ENCODE measurements at places on chromosomes 3 and 15.

GRCh38 chr3:49626101-49626581 is 48.0 kb upstream of the APEH start:
- peak; percentile 7 for DNase-seq

DNA sequence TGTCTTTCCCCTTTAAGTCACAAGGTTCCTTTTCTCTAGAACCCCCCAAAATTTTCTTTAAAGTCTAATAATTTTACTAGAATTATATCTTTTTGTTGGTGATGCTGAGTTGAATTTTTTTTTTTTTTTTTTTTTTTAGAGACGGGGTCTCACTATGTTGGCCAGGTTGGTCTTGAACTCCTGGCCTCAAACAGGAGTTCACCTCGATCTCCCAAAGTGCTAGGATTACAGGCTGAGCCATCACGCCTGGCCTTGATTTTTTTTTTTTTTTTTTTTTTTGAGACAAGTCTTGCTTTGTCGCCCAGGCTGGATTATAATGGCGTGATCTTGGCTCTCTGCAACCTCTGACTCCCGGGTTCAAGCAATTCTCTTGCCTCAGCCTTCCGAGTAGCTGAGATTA is 12.2 kb downstream of the SEC13 start:
- no peak for DNase-seq

GRCh38 chr3:64318668-64319271 is 93.5 kb upstream of the PRICKLE2 start:
- DNase-seq: no peak

GRCh38 chr3:104514371-104514770 is 852.3 kb upstream of the ALCAM start:
- no peak for DNase-seq

GRCh38 chr15:90401495-90401894 is 13.5 kb downstream of the IQGAP1 start:
- DNase-seq: no peak

GRCh38 chr3:71166339-71167240 is 416.9 kb downstream of the FOXP1 start:
- DNase-seq: no peak

- DNase-seq: no peak
Measured at GRCh38 chr15:77482570-77482969, 61.9 kb downstream of the HMG20A start.

DNA sequence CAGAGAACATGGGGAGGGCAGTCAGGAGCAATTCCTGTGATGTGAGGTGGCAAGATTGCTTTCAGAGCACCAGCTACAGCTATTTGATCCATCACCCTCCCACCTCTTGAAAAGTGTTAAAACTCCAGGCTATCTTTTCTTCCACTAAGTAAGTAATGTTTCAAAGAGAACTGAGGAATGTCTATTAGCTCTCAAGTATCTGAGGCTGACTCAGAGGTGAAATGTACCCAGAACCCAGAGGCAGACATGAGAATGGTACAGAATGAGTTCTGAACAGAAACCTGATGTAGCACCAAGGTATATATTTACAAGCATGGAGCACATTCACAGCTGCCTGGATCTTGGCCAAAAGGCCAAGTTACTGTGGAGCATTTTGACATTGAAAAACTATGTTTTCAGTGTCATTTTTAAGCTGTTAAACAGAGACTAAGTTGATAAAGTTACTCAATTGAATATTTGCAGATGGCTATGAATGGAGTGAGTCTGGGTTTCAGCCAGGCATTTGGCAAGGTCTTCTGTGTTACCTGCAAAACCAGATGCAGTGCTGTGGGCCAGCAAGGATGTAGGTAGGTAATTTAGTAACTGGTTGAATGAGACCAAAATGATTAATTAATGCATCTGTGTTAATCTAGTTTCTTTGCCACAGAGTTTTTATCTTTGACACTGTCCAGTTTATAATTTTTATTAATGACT is 227.7 kb upstream of the CD96 start:
- DNase-seq: no peak

- DNase-seq: no peak
Measured at GRCh38 chr3:188431040-188431439, 277.1 kb downstream of the LPP start.

DNA sequence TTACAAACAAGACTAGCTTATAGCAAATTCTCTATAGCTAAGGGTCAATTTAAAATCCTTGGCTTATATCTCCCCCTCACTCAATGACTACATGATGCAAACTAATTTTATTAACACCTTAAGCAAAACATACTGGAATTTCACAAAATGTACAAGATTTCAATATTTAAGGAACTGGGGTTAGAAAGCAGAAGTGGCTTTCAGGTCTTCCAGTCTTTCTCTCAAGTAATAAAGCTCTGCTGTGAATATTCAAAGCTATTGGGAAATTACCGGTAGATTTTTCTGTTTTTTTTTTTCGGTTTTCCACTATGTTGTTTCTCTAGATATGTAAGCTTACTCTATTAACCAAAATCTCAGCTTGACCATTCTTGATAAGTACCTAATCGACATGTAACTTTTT is 3.9 kb downstream of the EPM2AIP1 start:
- DNase-seq: no peak

DNA sequence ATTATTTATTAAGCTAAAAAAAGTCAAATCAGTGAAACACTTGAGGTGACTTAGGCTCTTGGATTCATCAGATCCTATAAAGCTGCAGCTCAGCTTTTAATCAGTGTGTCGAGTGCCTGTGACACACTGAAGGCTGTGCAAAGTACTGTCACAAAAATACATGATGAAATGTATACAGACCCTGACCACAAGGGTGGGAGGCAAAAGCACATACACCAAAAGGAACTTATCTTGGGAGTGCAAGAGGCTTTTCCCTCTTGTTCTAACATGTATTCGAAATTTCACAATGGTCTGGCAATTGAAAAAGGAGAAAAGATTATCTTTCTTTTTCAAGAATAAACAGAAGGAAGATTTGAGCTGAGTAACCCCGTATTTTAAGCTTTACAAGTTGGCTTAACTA is 35.9 kb downstream of the VGLL4 start:
- no peak for DNase-seq

DNA sequence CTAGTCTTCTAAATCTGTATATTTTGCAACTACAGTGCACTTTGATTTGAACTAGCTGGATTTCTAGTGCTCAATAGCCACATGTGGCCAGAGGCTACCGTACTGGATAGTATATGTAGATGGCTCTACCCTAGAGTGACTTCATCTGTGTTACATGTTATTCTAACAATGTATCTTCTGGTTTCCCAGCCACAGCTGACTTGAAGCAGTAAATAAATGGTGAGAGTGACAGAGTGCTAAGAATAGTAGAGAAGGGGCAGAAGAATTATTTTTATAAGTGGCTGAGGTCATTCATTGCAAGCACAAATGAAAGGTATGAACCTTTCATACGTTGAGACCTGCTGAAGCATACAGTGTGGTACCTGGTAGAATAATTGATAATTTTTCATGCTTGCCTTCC is 30.9 kb downstream of the KAT2B start:
- no peak for DNase-seq

GRCh38 chr3:30349507-30349906 is 256.9 kb upstream of the TGFBR2 start:
- DNase-seq: no peak

DNA sequence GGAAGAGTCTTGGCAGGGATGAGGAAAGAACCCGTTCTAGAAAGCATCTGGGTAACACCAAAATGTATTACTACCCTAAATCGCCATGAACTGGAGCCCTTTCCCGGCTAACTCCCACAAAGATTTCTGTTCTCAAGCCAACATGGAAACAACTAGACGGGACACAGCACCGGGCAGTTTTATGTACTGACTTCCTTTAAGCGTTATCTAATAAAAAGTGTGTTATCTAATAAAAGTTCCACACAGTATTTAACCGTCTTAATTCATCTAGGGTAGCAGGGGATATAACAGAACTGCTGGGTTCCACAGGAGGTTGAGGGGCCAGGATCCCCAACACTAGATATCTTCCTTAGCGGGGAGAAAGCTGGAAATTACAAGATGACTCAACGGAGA is 347 bp upstream of the C3orf62 start:
- DNase-seq: no peak

GRCh38 chr3:170765419-170766078 is 104.4 kb downstream of the RPL22L1 start:
- no peak for DNase-seq

DNA sequence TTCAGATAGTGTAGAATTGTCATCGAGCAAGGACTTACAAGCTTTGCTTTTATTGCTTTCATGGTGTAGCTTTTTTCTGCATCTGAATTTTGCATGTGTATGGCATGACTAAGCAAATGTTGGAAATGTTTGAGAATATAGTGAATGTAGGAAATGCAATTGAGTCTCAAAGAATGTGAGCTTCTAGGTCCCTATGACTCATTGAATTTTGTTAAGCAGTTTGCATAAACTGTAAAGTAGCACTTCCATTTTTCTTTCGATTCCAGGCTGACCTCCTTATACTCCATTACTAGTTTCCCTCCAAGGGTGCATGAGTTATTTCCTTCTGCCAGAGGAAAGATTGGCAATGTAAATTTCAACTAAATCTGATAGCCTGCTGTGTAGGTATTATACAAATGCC is 619.2 kb downstream of the DIPK2A start:
- DNase-seq: no peak

- peak; percentile 19 for DNase-seq
Measured at GRCh38 chr3:13548696-13549622, at the start of gene FBLN2. FBLN2 (plus strand) TSS chr3:13549125; CDS start chr3:13570356, 21,231 bp downstream.

DNA sequence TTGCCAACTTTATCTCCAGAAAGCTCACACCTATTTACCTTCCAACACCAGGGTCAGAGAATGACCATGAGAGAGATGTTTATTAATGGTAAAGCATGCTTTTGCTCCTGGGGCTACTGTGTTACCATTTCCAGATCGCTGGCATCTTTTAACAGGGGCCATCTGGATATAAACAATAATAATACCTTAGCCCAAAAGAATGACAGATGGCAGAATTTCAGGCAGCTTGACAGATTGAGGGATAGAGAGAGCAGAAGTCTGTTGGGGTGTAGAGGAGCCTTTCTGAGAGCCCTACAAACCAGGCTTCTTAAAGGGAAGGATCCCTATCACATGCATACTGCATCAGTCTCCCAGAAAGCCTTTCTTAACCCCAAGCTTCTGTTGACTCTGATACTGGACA is 17.7 kb downstream of the RBP1 start:
- no peak for DNase-seq

- no peak for DNase-seq
Measured at GRCh38 chr15:33138000-33138399, 56.5 kb downstream of the FMN1 start.

- peak; percentile 77 for DNase-seq
Measured at GRCh38 chr3:113051302-113051711, 60.5 kb downstream of the GTPBP8 start.

DNA sequence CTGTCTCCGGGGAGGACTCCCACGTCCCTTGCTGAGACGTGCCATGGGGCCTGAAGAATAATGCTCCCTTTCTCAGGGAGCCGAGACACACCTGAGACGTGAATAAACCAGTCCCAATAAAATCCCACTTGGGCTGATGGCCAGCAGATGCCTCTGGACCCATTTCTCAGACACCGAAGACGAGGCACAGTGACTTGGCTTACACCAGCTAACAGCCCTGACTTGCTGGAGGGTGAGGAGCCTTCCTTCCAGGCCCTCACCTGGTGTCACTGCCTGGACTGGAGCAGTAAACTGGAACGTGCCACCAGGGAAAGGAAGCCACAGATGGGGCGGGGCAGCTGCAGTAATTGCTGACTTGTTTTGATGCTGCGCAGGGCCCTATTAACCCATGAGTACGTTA is 189.7 kb downstream of the PDZRN3 start:
- DNase-seq: no peak

- DNase-seq: no peak
Measured at GRCh38 chr15:82228750-82229149, 33.8 kb downstream of the EFL1 start.

DNA sequence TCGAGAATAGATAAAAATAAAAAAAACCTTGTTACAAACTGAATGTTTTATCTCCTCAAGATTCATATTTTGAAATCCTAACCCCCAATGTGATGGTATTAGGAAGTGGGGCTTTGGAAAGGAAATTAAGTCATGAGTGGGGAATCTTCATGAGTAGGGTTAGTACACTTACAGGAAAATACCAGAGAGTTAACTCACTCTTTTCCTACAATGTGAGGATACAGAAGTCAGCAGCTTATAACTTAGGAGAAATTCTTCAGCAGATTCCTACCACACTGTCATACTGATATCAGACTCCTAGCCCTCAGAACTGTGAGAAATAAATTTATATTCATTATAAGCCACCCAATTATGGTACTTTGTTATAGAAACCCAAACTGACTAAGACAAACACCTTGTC is 453.1 kb downstream of the GBE1 start:
- no peak for DNase-seq

Data from activated T-cell treated with anti-CD3 and anti-CD28 coated beads for 48 hours (primary cell).